ENCODE measurements at places on chromosomes 5 and 9.

- DNase-seq, result no peak
These were observed 4.3 kb upstream of the MRNIP start for GRCh38 chr5:179862891-179863290.

DNA sequence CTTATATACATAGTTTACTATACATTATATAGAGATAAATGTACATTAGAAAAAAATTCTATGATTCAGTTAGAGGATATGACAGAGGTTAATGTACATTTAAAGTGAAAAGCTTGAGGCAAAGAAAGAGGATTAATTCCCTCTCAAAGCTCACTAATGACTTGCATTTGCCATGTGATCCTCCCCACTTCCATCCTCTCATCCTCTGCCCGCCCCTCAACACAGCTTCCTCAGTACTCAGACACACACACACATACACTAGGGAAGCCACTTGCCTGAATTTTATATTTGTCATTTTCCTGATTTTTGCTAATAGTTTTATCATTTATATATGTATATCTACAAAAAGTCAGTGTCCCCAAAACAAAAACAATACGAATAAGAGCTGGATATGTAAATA lies 764.5 kb downstream of the EFNA5 start:
- no peak for DNase-seq

GRCh38 chr5:95718203-95718602 lies 12.9 kb upstream of the RHOBTB3 start:
- DNase-seq, result peak; percentile 88

DNA sequence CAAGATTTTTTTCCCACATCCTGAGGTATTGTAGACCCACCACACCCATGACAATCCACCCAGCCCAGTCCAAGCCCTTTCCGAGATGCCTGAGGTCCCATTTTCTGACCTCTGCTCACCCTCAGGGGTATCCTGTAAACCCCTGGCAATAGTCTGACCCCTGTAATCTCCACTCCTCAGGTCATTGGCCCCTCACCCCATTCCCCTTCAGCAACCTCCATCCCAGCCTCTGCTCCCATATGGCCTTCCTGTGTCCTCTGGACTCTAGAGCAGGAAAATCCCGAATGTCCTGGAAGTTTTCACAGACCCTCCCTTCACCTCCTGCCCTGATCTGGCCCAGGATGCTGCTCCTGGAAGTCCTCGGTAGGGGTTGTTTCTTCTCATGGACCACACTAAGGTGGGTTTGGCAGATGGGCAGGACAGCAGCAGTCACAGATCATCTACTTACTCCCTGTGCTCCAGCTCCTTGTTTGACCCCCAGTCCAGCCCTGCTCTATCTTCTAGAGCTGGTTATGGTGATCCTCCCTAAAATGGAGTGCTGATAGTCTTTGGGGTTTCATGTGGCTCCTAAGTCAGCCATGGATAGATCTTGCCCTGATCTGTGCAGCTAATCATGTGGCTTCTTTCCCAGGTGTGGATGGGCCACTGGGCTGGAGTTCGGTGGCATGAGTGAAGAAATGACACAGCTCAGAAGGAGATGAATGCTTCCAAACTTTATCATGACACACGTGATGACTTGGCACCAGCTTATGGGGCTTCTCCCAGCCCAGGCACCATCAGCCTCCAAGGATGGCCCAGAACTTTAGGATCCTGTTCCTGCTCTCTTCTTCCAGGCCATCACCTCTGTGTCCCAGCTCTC lies 12.0 kb upstream of the ACSL6 start:
- no peak for DNase-seq

- DNase-seq, result peak; percentile 79
These were observed 12.3 kb downstream of the TLE4 start for GRCh38 chr9:79583952-79584654.

GRCh38 chr5:33984178-33984577 lies 315 bp downstream of the SLC45A2 start:
- no peak for DNase-seq

- no peak for DNase-seq
These were observed 10.9 kb upstream of the CLIC3 start for GRCh38 chr9:137007108-137007815.

DNA sequence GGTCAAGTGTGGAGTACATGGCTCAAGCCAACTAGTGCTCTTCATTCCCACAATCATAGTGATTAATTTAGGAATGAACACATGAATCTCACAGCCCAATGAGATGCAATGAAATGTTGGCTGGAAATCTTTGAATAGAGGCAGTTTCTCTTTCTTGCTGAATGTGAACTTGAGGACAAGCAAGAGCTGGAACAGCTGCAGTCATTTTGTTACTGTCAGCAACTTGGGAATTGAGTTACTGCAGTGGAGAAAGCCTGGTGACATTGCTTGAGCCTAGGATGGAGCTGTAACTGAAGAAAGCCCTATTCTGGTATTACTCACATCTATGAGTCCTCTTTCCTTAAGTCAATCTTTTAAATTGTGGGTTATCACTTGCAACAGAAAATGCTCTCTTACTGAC lies 62.3 kb downstream of the YIPF5 start:
- no peak for DNase-seq

- DNase-seq, result peak; percentile 53
These were observed 37.9 kb downstream of the STOM start for GRCh38 chr9:121331992-121332685.

- DNase-seq, result no peak
These were observed 335.7 kb upstream of the RPS23 start for GRCh38 chr5:82613891-82614290.

DNA sequence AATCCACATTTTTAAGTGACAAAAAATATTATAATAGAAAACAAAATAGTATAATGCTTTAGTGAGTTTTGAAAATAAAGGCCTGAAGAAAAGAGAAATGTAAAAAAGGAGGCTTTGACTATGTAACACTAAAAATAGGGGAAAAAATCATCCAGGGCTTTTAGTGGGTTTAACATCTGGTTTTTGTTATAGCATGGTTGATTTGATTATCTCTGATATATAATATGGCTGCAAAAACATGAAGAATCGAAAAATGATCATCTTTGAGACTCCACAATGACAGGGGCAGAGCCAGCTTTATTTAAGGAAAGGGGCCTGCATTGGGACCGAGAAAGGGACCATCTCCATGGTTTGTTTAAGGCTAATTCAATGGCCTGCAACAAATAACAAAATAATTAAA lies 393.8 kb downstream of the PLK2 start:
- no peak for DNase-seq

DNA sequence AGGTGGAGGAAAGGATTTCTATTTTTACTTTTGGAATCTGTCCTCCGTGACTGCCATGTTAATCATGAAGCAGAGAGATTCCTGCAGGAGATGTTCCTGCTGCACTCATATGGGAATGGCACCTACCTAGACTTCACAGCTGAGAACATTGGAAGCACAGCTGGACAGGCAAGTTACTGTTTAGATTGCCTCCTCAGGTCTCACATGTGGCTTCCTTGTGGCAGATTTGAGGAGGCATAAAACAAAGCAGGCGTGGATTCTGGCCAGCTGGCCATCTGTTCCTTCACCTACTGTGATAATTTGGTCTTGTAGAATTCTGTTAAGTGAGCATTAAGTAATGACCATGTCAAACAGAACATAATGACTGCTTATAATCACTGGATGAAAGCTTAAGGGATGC lies 193.4 kb downstream of the EDIL3 start:
- no peak for DNase-seq

DNA sequence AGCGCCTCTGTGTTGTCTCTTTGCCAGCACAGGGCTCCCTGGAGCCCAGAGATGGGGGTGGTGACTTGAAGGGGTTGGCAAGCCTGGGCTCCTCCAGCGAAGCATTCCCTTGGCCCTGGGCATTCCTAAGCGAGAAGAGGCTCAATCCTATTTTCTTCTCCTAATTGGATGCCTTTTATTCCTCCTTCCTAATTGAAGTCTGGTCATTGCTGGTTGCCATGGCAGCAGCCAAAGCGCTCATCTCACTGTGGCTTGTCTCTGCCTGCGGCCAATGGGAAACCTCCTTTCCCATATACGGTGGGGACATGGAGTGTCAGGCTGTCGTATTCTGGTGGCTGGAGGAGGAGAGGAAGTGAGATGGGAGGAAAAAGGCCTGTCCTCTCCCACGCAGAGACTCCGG lies 52.3 kb upstream of the RARS1 start:
- no peak for DNase-seq

- DNase-seq, result no peak
These were observed 218.1 kb downstream of the AUH start for GRCh38 chr9:91143642-91144041.

- DNase-seq, result no peak
These were observed 51.6 kb downstream of the ADAM19 start for GRCh38 chr5:157523976-157524375.

DNA sequence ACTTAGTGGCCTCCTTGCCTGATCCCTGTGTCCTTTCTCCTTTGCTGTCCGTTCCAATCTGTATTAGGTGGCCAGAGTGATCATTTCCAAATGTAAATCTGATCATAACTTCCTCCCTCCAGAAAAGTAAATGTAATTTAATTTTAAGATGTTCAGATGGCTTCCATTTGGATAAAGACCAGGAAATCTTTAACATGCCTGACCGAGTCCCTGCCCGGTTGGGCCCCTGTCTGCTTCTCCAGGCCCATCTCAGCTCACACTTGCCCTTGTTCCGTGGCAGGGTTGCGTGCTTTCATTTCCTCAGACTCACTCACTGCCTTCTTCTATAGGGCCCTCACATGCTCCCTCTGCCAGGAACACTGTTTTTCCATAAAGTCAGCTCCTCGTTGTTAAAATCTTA lies 7.6 kb downstream of the MAP3K1 start:
- DNase-seq, result no peak

DNA sequence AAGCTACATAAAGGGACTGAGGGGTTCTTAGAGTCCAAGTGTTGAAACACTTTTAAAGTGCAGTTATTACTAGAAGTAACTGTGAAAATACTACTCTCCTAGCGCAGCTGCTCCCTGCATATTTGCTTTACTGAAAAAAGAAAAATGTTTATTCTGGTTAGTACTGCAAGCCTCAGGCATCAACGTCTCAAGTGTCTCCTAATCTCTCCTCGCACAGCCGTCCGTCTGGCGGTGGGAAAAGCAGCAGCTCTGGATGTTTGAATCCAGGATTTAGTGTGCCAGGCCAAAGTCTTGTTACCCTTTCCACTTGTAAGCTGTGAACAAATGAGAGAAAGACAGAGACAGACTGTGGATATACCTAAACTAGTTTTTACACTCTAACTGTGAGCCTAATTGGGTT lies 31.1 kb downstream of the RORB start:
- DNase-seq, result no peak

DNA sequence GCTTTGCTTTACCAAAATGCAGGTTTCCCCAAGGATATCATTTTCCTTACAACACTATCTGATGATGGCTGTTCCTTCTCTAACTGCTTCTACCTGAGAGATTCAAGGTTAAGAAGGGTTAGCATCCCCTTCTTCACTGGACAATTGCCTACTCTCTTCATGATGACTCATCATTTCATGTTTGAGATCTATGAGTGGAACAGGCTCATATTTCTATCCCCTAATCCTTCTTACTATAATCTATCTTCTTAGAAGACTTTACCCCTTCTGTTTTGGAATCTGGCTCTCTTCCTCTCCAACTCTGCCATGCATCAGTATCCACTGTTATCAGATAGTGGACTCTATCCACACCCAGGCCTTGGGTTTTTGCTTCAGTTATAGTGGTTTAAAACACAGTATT lies 54.3 kb downstream of the NR3C1 start:
- no peak for DNase-seq

- DNase-seq, result no peak
These were observed 283.0 kb upstream of the ITGA1 start for GRCh38 chr5:52504584-52505240.

- DNase-seq, result no peak
These were observed 12.5 kb upstream of the LHFPL2 start for GRCh38 chr5:78661044-78661443.

Data from hematopoietic multipotent progenitor cell treated with erythropoietin and hydrocortisone succinate and interleukin-3 and kit ligand, for 6 days (in vitro differentiated cells).